CD4-positive, alpha-beta T cell treated with Interferon alpha-2 for 1 hour (primary cell): ENCODE measurements at places on chromosomes 6 and 20.

DNA sequence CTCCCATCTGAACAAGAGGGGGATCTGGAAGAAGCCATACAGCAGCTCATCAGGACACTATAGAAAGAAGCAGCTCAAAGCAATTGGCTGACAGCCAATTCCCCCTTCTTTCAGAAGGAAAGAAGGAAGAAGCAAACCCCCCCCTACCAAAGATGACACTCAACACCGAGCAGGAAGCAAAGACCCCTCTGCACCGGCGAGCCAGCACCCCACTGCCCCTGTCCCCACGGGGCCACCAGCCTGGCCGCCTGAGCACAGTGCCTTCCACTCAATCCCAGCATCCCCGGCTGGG lies 1.2 kb downstream of the REM1 start:
- no peak for DNase-seq

- DNase-seq: no peak
Measured at GRCh38 chr6:140871911-140872310, 1260.8 kb upstream of the GJE1 start.

GRCh38 chr6:40347571-40348011 lies 239.6 kb downstream of the LRFN2 start:
- DNase-seq: no peak

DNA sequence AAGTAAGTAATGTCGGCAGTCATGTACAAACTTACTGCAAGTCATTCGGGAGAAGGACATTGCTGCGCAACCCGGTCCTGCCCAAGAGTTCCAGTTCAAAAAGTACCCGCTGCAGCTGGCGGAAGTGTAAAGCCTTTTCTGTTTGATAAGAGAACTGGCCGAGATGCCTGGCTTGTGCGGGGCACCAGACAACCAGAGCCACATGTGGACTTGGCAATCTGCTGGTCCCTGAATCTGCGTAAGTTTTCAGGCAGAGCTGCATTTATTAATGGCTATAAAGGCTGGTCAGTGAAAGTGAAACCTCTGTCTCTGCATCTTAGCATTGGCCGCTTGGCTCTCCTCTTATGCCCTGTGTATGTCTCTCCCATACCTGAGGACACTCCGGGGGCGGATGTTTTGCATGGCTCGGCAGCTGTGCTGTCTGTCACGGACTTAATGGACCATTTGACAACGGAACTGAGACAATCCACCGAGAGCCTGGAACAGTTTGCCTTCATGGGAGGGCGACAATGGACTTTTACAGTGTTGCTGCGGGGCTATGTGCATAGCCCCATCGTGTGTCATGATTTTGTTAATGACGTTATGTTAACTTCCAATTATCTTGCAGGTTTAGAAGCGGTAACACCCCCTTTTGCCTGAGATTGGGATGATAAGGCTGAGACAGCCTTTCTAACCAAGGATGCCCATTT lies 19.8 kb upstream of the RGS17 start:
- DNase-seq: no peak

DNA sequence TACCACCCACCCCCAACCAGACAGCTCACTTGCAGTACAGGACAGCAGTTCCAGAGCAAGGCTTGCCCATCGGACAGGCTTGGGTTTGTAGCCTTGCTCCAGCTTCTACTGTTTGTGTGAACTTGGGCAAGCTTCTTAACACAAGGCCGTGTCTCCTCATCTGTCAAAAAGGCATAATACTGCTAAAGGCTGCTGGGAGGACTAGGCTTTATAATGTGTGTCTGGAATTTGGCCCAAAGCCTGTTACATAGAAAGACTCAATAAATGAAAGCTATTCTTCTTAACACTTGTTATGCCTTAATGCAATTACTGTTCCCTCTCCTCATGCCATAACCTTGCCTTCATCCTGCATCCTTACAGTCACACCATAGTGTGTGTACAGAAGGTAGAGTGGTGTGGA lies 43.4 kb downstream of the LYRM4 start:
- DNase-seq: no peak

- no peak for DNase-seq
Measured at GRCh38 chr6:33875141-33875581, 71.4 kb upstream of the MLN start.

GRCh38 chr6:146258206-146258605 lies 229.3 kb downstream of the GRM1 start:
- DNase-seq: no peak

DNA sequence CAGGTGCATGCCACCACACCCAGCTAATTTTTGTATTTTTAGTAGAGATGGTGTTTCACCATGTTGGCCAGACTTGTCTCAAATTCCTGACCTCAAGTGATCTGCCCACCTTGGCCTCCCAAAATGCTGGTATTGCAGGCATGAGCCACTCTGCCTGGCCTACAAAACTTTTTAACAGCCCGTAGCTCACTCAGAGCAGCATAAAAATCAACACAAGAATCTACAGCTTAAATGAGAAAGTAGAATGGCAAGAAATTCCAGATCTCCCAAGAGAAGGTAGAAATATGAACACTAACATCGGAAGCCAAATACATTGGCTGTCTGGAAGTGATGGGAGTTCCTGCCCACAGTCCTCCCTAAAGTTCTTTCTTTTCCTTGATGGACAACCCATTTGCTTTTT lies 43.7 kb downstream of the SCGN start:
- DNase-seq: no peak

- no peak for DNase-seq
Measured at GRCh38 chr6:118715376-118715775, 64.0 kb upstream of the CEP85L start.

- no peak for DNase-seq
Measured at GRCh38 chr6:128241216-128241615, 279.2 kb downstream of the PTPRK start.

DNA sequence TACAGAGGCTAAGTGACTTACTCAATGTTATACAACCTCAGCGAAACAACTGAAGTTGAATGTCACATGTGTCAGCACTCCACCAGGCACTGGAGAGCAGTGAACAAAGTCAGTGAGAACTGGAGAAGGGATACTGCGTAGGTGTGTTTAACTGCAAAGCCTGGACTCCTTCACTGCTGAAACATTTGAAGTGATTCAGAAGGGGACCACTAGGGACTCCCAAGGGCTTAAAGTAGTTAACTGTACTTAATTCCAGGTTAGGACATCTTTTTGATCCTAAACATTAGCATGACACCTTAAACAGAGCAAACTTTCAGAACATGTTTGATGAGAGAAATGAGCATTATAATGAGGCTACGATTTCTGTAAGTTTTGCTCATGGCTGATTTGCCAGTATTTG lies 45.0 kb upstream of the ZBTB24 start:
- DNase-seq: no peak

DNA sequence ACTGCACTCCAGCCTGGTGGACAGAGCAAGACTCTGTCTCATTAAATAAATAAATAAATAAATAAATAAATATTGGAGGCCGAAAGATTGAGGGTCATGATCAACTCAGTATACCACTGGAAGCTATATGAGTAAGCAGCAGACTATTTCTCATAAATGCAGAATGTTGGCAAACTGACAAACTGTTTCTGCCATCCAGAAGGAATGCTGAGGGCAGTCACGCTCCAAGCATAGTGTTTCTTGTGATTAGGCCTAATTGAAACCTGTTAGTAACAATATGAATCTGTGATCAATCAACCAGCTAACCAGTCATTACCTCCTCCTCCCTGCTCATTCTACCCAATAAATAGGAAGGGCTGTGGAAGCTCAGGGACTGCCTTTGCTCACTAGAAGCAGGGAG lies 15.2 kb upstream of the KCNK15 start:
- DNase-seq: no peak

DNA sequence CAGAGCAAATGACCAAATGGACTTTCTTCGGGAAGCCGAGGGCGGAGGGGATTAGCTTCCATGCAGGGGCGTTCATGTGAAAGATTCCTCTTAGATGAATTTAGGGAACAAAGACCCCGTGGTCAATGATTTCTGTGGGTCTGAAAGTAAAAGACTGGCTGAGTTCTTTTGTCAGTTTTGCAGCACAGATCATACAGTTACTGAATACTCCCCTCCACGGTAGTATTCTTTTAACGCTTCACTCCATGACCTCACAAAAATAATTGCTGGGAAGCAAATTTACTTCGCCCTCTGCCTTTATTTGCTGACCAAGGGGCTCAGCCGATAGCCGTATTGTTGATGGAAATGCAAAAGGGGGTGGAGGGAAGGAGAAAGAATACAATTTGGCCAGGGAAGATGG lies 86.0 kb upstream of the SALL4 start:
- DNase-seq: no peak
